ENCODE measurements at places on chromosomes 1 and 21.

DNA sequence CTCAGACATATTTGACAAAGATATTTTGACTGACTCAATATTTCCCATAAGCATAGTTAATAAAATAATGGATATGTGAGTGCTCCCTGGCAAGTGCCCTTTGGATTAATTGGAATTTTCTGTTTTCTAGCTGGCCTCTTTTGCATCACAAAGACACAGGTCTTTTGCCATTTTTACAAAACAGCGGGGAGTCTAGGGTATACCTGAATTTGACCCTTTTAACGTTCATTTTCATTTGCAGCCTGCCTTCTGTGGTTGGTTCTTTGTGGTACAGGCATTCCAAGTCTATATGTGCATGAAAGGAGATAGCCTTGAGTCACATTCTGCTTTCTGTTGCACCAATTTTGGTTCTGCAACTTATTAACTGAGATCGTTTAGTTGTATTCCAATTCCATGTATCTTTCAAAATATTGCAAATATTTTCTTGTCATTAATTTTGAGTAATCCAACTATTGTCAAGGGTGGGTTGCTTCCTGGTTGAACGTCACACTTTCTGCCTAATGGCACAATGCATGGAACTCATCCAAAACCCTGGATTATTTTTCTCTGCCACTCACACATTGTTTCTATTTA is 171.7 kb downstream of the CRB1 start:
- DNase-seq: no peak

GRCh38 chr1:204791453-204792353 is 79.0 kb upstream of the NFASC start:
- DNase-seq: peak; percentile 44

DNA sequence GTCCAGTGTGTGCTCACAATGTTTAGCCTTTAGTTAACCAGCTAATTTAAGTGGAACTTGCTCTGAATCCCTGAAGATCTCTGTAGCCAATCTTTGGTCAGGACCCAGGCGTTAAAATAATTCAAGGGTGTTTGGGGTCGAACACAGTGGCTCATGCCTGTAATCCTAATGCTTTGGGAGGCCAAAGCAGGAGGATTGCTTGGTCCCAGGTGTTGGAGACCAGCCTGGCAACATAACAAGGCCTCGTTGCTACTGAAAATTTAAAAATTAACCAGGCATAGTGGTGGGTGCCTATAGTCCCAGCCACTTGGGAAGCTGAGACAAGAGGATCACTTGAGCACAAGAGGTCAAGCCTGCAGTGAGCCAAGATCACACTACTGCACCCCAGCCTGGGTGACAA is 94.3 kb downstream of the ITSN1 start:
- DNase-seq: no peak

- no peak for DNase-seq
These were observed 21.4 kb upstream of the DNM3 start for GRCh38 chr1:171819946-171820345.

GRCh38 chr1:14976256-14976655 is 177.3 kb upstream of the TMEM51 start:
- no peak for DNase-seq

- DNase-seq: peak; percentile 27
These were observed 10.2 kb downstream of the EEIG2 start for GRCh38 chr1:108570128-108570527.

DNA sequence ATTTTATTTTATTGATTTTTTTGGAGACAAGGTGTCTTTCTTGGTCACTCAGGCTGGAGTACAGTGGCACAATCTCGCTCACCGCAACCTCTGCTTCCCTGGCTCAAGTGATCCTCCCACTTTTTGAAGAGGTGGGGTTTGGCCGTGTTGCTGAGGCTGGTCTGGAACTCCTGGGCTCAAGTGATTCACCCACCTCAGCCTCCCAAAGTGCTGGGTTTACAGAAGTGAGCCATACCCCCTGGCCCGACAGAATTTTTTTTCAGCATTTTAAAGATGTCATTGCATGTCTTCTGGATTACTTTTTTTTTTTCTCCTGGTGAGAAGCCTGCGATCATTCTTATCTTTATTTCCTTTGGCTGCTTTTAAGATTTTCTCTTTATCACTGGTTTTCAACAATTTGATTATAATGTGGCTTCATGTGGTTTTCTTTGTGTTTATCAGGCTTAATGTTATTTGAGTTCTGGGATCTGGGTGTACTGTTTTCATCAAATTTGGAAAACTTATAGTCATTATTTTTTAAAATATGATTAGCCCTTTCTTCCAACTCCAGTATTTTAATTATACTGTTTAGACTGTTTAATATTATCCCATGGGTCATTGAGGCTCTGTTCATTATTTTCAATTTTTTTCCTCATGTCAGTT is 23.1 kb upstream of the PTBP2 start:
- DNase-seq: no peak

DNA sequence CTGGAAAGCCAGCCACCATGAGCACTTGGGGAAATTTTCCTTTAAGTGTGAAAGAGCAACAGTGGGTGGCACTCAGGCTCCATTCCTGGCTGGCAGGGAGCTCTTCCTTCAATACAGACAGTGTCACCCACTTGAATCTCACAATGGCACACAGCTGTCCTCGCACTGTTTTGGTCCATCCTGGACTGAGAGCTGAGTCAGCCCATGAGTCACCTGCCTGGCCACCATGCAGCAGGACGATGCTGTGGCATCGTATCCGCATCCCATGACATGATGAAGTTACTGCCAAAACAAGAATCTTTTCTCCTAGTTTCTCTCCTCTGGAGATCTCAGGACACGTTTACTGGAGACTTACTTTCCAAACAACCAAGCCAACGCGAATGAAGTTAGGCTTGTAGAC is 6.0 kb downstream of the TMPRSS2 start:
- no peak for DNase-seq

GRCh38 chr1:177526201-177526600 is 355.4 kb downstream of the BRINP2 start:
- no peak for DNase-seq

DNA sequence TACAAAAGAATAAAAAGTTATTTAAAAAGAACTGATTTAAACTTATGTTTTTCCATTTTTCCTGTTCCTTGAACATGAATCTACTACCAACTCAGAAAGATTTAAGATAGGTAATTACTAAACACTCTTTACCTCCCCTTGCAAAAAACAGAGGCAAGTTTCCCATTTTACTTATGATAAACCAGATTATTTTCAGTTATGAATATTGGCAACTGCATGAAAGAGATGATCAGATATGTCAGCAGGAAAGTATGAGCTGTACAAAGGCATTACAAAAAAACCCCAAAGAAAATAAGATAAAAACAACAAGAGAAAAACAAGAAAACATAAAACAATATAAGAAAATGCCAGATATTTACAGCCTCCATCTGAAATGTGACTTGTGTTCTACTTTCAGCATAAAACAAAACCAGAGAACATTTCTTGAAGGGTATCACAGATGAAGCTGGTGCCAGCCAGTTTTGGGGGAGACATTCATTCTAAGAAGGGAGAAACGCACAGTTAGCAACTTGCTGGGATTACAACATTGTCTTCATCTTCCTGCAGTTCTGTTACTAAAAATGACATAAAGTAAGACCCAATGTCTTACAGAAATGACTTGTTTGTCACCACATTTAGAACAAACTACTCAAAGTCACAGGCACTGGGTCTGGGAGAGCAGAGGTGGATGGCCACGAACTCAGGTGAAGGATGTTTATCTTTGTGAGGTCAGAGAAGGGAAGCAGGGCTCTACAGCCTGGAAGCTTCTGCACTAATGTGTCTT is 19.1 kb downstream of the ZC3H12A start:
- no peak for DNase-seq

- DNase-seq: no peak
These were observed 24.2 kb downstream of the PCAT6 start for GRCh38 chr1:202834771-202835547.

DNA sequence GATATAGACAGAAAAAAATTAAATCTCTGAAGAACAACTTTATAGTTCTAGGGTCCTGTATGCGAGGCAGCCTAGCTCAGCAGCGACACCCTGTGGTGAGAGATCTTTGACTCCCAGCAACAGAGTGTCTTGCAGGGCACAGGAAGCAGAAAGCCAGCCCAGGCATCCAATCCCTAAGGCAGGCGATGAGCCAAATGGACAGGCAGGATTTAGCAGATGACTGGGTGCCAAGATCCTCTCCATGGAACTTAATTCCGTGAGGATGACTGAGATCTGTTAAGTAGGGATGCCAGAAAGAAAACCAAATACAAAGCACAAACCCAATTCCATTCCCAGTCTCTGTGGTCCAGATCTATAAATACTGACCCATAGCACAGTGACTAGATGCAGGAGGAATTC is 38.8 kb downstream of the HLCS start:
- peak; percentile 95 for DNase-seq

DNA sequence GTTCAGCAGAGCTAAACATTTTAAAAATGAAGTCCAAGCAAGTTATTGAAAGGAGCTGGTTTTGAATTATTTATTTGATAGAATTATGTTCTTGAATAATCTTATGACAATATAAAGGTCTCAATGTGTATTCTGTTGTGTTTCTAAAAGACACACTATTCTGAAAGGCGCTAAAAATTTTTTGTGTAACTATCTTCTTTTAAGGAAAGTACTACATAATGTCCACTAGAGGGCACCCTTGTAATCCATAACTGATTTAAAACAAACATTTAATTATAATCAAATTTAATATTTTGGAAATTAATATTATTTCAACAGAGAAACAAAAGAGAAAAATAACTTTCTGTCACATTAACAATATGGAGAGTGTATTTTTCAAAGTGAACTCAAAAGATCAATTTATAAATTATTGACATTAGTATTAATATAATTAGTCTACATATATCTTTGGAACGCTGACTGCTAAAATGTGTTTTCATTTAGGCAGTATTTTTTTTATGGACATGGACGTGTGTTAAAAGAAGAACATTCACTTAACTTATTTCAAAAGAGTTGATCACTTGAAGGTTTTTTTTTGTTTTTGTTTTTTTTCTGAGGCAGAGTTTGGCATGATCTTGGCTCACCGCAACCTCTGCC is 248.4 kb downstream of the DENND1B start:
- peak; percentile 45 for DNase-seq

- DNase-seq: no peak
These were observed 17.8 kb upstream of the PLA2G2E start for GRCh38 chr1:19941206-19941568.

DNA sequence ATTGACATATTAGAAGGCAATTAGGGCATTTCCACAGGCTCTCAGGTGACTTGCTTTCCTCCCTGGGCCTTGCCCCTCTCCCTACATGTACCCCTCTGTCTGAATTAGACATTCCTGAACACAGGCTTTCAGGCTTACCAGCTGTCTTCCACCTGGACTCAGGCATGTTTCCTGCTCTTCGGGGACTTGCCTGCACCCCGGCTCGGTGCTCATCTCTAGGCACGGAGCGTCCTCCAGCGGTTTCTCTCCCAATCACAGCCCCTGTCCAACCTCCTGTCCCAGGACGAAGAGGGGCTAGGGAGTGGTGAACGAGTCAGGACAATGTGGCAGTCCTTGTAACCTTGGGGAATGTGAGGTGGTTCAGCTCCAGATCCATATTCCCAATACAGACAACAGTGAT is 4.2 kb downstream of the PROK1 start:
- no peak for DNase-seq

DNA sequence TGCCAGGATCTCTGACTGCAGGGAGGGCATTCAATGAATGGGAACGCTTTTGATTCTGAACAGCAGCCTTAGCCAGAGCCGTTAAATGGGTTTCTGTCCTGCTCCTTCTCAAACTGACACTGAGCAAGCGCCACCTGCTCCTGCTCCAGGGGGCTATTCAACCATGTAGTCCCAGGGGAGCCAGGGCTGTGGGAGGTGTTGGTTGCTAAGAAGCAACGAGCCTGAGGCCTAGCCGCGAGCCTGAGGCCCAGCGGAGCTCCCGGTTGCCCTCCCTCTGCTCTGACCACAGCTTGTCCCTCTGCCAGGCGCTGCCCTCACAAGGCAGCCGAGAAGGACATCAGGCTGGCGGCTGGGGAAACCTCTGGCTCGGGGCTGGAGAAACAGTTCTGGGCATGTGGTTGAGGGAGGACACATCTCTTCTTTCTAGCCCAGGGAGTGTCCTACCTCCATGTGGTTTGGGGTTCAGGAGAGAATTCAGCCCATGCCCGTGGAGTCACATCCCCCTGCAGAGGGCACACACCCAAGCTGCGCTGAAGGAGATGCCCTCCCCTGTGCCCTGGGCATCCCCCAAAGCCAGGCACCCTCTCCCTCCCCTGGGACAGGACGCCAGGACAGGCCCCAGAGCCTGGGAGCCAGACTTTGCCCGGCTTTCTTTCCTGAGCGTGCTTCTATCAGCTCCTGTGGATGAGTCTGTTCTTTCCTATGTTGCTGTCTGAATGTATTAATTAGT is 18.0 kb downstream of the PCP4 start:
- DNase-seq: no peak

DNA sequence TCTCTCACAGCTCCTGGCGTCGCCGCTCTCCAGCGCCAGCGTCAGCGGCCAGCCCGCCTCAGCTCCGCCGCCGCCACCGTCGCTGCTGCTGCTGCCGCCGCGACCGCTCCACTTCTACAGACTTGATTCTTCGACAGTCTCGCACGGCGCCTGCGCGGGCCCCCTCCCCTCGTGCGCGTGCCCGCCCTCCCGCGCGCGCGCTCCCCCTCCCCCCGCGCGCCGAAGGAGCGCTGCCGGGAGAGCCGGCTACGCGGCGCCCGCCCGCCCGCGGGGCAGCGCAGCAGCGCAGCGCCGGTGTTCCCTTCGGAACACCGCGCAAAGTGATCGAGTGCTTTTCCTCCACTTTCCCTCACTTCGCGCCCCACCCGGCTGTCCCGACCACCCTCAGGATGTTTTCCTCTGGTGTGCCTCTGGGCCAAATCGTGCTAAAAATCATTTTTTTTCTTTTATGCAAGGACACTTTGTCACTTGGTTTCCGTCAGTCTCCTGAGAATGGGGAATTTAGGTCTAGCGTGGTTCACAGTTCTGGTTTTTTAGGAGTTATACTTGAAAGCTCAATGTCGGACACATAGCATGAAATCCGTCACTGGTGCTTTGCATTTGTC is at the start of gene IRF2BP2:
Gene IRF2BP2, minus strand, starts transcription at position 118 of the 605 bp plus-strand sequence. CDS start 684 bp downstream, outside the sequence.
- DNase-seq: peak; percentile 86

- DNase-seq: no peak
These were observed 11.5 kb downstream of the MEGF6 start for GRCh38 chr1:3599816-3600215.

DNA sequence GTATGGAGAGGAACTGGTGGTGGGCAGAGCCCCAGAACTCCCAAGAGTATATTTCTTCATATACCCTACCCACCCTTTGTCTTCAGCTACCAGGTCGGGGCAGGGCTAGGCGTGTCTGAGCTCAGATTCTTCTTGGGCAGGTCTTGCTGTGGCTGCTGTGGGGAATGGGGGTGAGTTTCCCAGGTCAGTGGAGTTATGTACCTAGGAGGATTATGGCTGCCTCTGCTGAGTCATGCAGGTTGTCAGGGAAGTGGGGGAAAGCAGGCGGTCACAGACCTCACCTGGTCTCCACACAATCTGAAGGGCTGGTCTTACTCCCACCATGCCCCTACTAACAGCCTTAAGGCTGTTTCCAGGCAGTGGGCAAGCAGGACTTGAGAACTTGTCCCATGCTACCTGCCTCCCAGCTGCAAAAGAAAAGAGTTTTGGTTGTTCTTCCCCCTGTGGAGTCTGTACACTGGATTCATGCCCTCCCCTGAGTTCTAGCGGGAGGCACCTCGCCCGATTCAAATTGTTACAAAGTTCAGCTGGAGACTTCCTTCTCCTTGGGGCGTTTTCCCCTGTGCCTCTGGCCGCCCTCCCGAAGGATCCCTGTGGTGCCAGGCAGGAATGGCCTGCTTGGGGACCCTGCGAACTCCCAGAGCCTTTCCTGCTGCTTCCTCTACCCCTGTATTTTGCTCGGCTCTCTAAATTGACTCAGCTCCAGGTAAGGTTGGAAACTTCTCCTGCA is 58.6 kb downstream of the NPHS2 start:
- no peak for DNase-seq

Data from AG10803 (cell line).